ENCODE measurements at places on chromosomes 5 and 9.

DNA sequence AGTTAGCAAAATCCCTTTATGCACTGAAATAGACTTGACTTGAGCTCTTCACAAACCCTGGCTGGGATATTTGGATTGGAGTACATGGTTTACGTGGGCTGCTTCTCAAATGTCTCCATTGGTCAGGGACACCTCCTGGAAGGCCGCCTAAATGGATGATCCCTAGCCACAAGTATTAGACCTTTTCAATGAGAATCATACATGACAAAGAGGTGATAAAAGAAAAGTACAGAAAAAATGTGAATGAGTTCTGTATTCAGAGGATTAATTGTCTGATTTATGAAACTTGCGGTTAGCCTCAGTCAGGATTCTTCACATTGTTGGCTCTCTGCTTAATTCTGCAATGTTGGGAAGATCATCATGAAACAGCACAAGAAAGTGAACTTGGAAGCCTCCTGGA is 752.8 kb upstream of the ADAMTS16 start:
- no peak for DNase-seq

- no peak for DNase-seq
Measured at GRCh38 chr5:98941131-98941883, 12.5 kb upstream of the CHD1 start.

DNA sequence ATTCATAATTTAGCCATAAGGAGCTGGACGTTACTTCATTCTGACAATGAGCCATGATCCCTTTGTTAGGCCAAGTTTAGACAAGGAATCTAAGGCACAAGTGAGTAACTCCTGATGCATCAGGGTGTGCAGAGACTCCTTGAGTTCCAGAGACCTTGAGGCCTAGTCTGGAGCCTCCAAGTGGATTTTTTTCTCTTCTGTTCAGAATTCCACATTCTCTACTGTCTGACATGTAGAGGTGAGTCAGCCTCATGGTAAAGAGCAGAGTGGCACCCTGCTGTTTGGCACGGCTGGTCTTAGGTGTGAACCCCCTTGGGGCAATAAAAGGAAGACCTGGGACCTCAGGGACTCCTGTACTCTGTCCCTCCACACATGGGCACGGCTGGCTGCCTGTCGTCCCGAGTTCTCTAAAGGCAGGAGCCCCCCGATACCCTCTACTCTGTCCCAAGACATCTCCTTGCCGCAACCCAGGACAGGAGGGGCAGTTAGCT is 22.0 kb upstream of the TGFBI start:
- DNase-seq: no peak

GRCh38 chr9:17613758-17614157 is 34.9 kb downstream of the SH3GL2 start:
- DNase-seq: no peak

DNA sequence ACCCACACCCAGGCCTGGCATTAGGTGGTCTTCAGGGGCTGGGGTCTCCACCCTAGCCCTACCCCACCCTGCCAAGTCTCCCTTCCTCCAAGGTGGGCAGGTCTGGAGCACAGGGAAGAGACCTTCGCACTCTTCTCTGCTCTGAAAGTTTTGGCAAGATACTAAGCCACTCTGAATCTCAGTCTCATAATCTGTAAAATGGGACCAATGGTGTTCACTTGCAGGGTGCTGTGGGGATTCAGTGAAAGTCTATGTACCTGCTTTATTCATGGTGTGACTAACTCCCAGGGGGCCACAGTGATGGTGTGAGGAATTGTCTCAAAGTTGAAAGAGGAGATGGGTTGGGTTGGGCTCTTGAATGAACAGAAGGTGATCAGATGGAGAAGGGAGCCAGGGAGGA is 25.0 kb downstream of the LHX2 start:
- DNase-seq: no peak

DNA sequence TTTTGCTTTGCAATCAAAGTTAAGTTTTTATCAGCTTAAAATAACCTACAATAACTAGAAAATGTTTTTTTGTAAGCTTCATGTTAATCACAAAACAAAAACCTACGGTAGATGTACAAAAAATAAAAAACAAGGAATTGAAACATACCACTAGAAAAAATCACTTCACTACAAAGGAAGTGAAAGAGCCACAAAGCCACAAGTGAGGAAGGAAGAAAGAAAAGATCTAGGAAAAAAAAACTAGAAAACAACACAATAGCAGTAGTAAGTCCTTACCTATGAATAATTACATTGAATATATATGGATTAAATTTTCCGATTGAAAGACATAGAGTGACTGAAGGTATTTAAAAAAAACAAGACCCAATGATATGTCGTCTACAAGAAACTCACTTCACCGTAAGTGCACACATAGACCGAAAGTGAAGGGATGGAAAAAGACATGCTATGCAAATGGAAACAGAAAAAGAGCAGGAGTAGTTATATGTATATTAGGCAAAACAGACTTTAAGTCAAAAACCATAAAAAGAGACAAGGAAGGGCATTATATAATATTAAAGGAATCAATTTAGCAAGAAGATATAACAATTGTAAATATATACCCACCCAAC is 13.4 kb upstream of the ZDHHC21 start:
- no peak for DNase-seq

DNA sequence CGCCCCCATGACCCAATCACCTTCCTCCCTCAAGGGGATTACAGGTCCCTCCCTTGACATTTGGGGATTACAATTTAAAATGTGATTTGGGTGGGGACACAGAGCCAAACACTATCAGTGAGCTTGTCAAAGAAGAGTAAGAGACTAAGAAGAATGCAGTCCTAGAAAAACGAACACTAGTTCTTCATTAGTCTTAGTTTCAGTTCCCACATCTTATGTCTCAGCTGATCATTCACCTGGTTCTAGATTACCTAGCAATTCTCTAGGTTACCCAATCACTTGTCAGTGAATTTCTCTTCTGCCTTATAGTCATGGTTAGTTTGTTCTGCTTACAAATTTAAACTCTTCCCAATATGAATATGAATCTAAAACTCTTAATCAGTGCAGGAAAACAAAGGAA is 251.5 kb downstream of the COX7C start:
- DNase-seq: no peak

GRCh38 chr9:68980341-68980914 is 33.5 kb downstream of the PRKACG start:
- DNase-seq: no peak
